ENCODE measurements at places on chromosomes 5 and 9.

- no peak for DNase-seq
Observed at GRCh38 chr5:170247363-170247762, 14.6 kb downstream of the C5orf58 start.

DNA sequence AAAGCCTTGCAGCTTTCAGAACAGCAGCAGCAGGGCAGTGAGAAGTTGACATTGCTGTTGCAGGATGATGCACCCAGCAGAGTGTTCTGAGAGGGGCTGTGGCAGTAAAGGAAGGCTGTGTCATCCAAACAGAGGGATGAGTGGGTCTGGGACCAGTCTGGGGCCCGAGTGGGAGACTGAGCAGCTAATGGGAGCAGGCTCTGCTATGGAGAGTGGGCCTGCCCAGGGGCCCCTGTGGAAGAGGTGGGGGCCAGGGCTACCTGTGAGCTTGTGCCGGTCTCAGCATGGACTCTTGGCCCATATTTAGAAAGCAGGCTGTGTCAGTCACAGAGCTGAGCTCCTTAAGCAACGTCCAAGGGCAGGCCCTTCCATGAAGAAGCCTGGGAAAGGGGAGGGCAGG is 26.0 kb upstream of the PITX1 start:
- DNase-seq: no peak

DNA sequence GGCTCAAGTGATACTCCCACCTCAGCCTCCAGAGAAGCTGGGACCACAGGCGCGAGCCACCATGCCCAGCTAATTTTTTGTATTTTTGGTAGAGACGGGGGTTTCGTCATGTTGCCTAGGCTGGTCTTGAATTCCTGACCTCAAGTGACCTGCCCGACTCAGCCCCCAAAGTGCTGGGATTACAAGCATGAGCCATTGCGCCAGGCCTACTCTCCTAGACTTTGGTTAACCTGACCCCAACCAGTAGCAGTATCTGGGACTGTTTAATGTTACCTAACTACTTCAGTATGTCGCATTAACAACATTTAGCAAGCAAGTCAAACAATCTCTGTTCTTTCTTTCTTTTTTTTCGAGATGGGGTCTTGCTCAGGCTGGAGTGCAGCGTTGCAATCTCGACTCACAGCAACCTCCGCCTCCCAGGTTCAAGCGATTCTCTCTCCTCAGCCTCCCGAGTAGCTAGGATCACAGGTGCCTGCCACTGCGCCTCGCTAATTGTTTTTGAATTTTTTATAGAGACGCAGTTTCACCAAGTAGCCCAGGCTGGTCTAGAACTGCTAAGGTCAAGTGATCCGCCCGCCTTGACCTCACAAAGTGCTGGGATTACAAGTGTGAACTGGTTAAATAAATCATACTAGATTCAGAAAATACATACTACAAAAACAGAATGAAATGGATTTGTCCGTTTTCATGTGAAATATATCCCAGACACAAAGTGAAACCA is 2.0 kb downstream of the AK3 start:
- DNase-seq: no peak

DNA sequence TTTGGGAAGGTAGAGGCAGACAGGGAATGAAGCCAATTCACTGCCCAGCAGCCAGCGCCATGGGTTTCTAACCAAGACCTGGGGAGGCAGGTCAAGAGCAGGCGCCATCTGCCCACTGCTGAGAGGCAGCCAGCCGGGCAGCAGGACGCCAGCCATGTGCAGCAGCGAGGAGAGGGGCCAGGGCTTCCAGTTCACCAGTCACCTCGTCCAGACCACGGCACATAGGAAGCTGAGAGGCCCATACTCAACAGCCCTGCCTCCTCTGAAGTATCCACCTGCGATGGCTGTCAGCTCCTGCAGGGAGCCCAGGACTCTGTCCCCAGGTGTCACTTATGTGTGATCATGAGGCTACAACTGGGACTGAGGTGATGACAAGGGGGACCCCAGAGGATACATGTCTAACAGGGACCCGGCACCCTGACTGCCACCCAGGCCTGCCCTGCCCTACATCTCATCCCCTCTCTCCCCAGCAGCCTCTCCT is 30.1 kb downstream of the IPPK start:
- no peak for DNase-seq

GRCh38 chr9:92293075-92293354 is 482 bp downstream of the IARS1 start:
- no peak for DNase-seq

DNA sequence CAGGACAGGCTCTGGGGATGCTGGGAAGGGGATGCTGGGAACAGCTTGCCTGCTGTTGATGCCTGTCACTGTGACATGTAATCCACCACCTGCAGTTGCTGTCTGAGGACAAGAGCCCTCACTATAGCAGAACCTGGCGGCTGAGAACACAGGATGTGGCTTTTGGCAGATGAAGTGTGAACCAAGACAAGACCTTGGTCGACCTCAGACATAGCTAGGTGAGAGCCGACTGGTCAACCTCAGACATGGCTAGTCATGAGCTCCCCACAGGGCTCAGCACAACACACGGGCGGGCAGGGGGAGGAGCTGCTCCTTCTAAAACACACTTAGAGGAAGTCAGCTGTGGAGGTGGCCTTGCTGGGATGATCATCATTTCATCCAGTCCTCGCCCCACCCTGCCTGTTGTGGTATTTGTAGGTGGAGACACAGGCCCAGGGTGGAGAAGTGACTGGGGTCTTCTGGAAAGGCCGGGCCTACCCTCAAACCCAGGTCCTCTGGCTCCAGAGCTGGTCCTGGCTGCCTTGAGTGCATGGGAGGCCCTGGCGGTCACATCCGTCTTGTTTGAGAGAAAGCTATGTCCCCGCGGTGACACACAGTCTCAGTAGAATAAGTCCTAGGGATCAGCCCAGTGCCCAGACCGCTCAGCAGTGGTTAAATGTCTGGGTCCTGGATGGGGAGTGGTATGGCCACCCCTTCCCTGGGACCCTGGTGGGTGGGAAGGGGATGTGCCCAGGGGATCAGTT is 6.1 kb downstream of the SUSD3 start:
- DNase-seq: peak; percentile 83

DNA sequence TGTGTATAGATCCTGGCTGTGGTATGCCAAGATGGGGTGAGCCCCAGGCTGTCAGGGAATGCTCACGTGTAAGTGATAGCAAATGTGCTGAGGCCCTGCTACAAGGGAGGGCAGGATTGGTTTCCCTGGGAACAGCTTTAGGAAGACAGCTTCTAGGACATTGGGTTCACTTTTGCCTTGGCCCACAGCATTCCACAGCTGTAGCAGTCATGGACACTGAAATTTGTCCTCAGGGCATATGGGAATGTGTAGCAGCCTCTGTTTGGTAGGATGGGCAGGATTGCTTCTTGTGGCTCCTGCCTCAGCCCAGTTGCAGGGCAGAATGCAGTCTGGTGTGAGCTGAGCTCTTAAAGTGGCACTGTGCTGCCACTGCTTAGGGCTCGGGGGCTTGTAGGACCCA is 1061.7 kb upstream of the WWC1 start:
- no peak for DNase-seq

- no peak for DNase-seq
Observed at GRCh38 chr5:179258001-179258921, 87.0 kb downstream of the ADAMTS2 start.

- DNase-seq: no peak
Observed at GRCh38 chr9:111501005-111501562, 16.9 kb upstream of the ECPAS start.

DNA sequence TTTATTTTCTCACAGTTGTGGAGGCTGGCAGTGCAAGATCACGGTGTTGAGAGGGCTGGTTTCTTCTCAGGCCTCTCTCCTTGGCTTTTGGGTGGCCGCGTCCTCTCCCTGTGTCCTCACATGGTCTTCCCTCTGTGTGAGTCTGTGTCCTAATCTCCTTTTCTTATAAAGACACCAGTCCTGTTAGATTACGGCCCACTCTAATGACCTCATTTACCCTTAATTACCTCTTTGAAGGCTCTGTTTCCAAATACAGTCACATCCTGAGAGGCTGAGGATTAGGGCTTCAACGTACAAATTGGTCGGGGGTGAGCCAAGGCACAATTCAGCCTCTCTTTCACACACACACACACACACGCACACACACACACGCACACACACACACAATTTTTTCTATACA is 73.0 kb downstream of the UGCG start:
- DNase-seq: no peak

DNA sequence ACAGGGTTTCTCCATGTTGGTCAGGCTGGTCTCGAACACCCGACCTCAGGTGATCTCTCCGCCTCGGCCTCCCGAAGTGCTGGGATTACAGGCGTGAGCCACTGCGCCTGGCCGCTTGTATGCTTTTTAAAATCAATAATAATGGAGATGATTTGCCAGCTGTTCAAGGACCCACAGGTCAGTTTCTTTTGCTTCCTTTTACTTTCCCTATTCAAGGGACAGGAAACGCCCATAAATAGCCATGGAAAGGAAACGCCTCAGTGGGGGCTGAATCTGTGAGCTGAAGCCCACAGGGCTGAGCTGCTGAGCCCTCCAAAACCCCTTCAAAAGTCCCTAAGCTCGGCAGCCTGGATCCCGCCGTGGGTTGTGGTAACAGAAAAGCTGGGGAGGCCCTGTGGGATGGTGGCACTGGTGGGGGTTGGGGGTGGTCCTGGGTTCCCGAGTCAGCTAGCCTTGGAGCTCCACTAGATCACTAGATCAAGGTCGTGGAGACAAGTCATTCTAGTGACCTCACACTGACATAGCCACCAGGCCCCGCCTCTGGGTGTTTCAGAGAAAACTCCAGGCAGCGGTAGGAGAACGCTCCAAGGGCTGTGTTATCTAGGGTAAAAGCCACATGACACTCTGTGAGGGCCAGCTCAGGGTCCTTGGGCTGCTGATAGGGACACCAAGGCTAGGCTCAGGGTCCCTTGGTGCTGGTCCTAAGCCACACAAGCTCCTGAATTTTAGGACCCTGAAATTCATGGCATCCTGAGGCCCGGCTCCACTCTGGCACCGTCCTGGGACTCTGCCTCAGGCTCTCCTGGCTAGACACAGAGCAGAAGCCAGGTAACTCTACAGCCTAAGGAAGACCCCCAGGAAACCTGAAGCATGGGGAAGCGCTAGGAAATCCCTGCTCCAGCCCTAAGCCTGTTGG is 18.0 kb upstream of the DUSP1 start:
- DNase-seq: no peak

GRCh38 chr9:23779220-23779619 is 46.8 kb downstream of the ELAVL2 start:
- DNase-seq: no peak

DNA sequence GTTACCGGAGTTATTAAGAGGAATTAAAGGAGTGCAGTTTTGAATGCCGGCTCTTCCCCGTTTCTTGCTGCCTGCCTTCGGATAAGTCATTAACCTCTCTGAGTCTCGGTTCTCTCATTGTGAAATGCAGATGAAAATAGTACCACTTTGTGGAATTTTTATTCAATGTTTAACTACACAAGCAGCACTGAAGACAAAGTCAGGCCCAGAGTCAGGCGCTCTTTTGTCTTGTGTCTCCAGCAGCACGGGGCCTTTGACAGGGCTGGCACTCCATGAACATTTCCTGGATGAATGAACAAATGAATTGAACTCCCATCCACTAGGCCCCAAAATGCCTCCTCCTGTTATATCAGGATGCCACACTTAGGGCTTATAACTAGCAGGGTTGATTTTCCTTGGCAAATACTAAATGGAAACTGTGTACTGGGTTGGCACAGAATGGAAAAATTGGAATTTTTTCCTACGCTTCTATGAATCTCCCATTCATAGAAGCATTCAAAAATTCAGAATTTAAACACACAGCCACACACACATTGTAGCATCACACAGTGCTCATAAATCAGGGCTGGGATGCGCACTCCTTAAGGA is 332.8 kb downstream of the MLLT3 start:
- no peak for DNase-seq

DNA sequence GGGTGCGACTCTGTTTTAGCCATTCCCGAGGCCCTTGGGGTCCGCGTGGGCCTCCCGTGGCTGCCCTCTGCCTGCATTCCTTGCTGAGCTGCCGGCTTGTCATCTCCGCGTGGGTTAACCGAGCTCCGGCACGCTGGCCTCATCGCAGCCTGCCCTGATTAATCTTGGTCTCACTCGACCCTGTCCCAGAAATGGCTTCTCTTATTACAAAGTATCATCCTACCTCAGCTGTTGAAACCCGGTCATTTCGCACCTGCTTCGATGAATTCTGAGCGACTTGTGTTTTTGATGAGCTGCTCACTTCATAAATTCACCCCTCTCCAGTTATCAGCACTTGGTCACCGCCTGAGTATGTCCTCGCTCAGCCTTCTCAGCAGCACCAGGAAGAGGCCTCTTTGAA is 123.5 kb upstream of the EGFLAM start:
- DNase-seq: no peak

DNA sequence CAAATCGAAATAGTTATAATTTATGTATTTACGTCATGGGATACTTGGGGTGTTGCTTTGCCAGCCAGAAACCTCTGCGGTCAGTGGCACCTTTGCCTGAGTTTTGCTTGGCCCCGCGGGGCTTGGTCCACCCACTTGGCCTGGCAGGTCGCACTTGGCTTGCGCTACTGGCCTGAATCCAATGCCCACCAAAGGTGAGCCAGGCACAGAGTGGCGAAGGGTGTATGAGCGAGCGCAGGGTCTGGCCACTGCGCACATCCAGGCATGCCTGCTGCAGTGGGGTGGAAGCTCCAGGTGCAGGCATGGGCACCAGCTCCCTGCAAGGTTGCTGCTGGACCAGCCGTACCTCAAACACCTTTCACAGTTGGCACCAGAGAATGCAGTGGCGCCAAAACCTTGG is 714.6 kb downstream of the CDH9 start:
- DNase-seq: no peak

DNA sequence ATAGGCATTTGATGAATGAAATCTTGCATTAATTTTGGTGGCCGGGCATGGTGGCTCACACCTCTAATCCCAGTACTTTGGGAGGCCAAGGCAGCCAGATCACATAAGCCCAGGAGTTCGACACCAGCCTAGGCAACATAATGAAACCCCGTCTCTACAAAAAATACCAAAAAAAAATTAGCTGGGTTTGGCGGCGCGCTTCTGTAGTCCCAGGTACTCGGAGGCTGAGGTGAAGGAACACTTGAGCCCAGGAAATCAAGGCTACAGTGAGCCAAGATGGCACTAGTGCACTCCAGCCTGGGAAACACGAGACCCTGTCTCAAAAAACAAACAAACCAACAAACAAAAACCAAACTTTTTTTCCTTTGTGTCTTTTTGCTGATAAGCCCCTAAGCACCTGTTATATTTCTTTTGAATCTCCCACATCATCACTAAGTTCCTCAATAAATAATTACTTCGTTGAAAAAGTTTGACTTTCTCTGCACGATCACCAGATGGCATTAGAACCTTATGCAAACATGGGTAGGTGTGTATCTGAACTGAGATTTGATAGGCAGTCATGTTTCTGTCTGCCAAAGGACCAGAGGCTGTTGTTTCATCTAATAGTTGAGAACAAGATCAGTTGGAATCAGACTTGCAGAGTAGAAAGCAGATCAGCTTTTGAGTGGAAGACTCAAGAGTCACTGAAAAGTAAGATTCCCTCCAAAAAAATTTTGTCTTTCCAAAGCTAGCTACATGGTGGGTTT is 5.5 kb upstream of the MATR3 start:
- no peak for DNase-seq
